Fibroblast of skin of left quadriceps (primary cell): ENCODE measurements at places on chromosomes 6 and 20.

GRCh38 chr6:32971581-32972352 lies 3.4 kb downstream of the BRD2 start:
- peak; percentile 100 for DNase-seq

- DNase-seq, result no peak
These were observed 65.6 kb upstream of the TMEM30A start for GRCh38 chr6:75350156-75350555.

- DNase-seq, result no peak
These were observed 23.7 kb downstream of the SNRPB start for GRCh38 chr20:2446845-2447244.

- no peak for DNase-seq
These were observed 377.5 kb upstream of the IRAK1BP1 start for GRCh38 chr6:78489874-78490273.

DNA sequence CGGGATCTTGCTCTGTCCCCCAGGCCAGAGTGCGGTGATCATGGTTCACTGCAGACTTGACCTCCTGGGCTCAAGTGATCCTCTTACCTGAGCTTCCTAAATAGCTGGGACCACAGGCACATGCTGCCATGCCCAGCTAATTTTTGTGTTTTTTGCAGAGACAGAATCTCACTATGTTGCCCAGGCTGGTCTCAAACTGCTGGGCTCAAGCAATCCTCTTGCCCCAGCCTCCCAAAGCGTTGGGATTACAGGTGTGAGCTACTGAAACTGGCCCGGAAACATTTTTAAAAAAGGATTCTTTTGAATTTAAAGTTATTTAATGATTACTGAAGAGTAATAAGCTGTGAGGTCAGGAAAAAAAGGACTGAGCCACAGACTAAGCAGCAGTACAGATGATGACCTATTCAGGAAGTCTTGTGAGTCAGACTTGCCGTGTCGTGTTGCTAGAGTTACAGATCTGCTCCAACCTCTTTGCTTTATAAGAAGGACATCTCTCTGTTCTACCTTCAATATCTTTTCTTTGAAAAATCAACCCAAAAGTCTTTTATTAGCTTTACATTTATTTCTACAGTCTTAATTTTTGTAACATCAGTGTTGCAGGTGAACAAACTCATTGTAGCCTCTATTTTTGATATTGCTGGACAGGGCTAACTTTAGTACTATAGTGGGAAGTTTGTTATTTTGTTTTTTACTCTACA lies 108.7 kb downstream of the NCOA3 start:
- DNase-seq, result no peak

GRCh38 chr6:110614586-110614985 lies 138.2 kb upstream of the SLC22A16 start:
- no peak for DNase-seq
